Uterus (tissue), 4 donors: ENCODE measurements at places on chromosomes 6 and 20. TPM values are rescaled to one million over a fixed set of nuclear protein-coding genes. Genes with fewer than 3 reads are reported as not detected.

DNA sequence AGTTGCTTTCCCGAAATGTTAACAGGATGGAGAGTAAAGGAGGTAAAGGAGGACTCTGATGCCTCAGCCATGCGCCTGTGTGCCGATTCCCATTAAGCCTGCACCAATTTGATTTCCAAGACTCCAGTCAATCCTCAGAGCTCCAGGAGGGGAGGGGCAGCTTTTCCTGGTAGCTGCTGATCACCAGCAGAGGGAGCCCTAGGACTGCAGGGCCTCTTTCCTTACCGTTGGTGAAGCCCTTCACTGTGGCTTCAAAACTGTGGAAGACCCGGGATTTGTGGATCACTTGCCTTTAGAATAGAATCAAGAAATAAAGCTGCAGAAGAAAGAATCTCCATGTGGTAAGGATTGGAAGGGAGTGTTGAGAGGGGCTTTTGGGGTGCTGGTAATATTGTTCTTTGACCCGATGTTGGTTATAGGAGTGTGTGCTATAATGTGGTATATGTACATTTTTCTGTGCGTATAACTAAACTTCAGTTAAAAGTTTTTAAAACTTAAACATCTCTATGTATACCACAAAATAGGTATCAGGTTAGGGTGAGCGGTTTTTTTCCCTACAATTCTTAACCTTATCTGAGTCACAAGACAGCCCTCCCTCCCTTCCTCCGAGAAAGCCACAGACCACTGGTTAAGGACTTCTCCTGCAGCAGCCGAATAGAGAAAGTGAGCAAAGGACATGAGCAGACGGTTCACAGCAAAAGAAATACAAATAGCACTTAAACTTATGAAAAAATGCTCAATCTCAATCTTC lies 6.9 kb upstream of the OSER1 start:
- peaks cover 3% of the 10 kb centered on the region for H3K4me1 ChIP-seq
- H3K27me3 ChIP-seq = no peaks in the 10 kb centered on the region
- H3K4me3 ChIP-seq = no peak overlapping the region
- peak; percentile 32 for DNase-seq

- no peaks in the 10 kb centered on the region for H3K4me1 ChIP-seq
- H3K36me3 ChIP-seq = no peaks in the 10 kb centered on the region
- H3K4me3 ChIP-seq = no peak overlapping the region
- no peak overlapping the region for H3K27ac ChIP-seq
- DNase-seq = no peak
These were observed 37.0 kb upstream of the MPC1 start for GRCh38 chr6:166419717-166420116.

DNA sequence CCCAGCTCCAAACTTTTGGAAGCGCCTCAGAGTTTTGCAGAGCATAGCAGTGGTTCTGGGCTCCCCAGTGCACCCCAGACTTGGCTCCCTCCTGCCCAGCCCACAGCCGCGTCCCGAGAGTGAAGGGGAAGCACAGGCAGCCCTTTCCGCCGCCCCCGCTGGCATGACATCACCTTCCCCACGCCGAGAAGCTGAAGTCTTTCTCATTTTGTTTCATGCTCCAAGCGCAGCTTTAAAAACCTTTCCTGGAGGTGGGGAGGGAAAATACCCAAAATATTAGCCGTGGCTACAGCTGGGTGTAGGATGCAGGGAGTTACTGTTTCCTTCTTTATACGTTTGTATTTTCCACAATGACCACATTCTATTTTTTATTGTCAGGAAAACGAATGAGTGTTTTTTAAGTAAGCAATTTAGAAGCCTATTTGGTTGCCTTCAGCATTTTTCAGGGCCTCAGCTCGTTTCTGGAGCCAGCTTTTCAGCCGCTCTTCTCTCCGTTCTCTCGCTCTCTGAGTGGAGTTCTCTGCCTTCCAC lies 72.9 kb downstream of the SNX5 start:
- peak overlapping the region; percentile 36 for H3K4me3 ChIP-seq
- H3K27me3 ChIP-seq = no peaks in the 10 kb centered on the region
- peak overlapping the region; percentile 88 for H3K27ac ChIP-seq
- DNase-seq = peak; percentile 81

- no peaks in the 10 kb centered on the region for H3K36me3 ChIP-seq
- DNase-seq = no peak
- H3K27ac ChIP-seq = no peak overlapping the region
- no peak overlapping the region for H3K4me3 ChIP-seq
- no peaks in the 10 kb centered on the region for H3K4me1 ChIP-seq
These were observed 59.6 kb downstream of the DHX35 start for GRCh38 chr20:39021748-39022147.

DNA sequence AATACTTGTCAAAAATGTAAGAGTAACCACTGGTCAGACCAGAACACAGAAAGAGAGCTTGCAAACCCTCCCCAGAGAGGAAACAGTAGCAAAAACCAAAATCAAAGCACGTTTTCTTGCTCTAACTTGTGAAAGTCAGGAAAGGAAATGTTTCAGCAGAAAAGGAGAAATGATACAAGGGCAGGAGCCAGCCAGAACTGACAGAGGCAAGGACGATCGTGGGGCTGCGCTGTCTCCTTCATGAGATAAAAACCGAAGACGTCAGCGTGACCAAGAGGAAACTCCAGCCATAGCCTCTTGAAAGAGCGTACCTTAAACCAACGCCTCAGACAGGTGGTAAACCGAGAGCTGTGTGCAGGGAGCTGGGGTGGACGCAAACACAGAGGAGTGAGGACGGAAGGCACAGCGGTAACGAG lies 27.5 kb downstream of the LAMA5 start:
- H3K36me3 ChIP-seq = no peaks in the 10 kb centered on the region
- no peak overlapping the region for H3K4me3 ChIP-seq
- no peaks in the 10 kb centered on the region for H3K27me3 ChIP-seq
- H3K27ac ChIP-seq = no peak overlapping the region

DNA sequence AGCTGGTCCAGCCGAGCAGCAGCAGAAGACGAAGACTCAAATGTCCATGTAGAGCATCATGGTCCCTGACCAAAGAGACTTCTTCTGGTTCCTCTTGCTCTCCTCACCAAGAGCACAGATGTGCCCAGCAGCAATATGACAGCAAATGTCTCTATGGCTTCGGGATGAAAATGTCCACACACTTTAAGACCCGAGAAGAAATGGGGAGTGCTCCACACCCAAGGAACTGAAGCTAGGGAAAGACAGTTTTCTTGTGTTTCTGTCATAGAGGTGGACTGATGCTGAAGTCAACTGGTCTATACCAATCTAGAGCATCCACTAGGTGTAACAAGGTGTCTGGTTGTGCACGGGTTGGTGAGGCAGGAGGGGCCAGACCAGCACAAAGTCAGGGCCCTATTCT lies 4.5 kb upstream of the CPNE1 start:
- no peaks in the 10 kb centered on the region for H3K27me3 ChIP-seq
- no peak for DNase-seq
- no peak overlapping the region for H3K4me3 ChIP-seq
- H3K36me3 ChIP-seq = no peaks in the 10 kb centered on the region

DNA sequence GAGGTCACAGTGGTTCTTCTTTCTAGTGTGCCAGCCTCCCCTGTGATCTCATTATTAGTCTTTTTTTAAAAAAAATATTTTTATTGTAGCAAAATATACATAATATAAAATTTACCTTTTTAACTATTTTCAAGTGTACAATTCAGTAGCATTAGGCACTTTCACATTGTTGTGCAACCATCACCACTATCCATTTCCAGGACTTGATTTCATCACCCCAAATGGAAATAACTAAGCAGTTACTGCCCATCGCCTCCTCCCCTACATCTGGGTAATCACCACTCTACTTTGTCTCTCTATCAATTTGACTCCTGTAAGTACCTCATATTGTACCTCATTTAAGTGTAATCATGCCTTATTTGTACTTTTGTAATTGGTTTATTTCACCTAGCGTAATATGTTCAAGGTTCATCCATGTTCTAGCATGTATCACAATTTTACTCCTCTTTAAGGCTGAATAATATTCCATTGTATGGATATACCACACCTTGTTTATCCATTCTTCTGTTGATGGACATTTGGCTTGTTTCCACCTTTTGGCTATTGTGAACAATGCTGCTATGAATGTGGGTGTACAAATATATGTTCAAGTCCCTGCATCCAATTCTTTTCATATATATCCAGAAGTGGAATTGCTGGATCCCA lies 68.6 kb upstream of the FYN start:
- H3K27me3 ChIP-seq = no peaks in the 10 kb centered on the region
- no peaks in the 10 kb centered on the region for H3K4me1 ChIP-seq
- H3K36me3 ChIP-seq = no peaks in the 10 kb centered on the region
- DNase-seq = no peak

- H3K4me1 ChIP-seq = no peaks in the 10 kb centered on the region
- no peaks in the 10 kb centered on the region for H3K27me3 ChIP-seq
- H3K36me3 ChIP-seq = no peaks in the 10 kb centered on the region
- H3K4me3 ChIP-seq = peak overlapping the region; percentile 76
- DNase-seq = peak; percentile 66
These were observed 1.8 kb upstream of the SAMD5 start for GRCh38 chr6:147506704-147507114.

DNA sequence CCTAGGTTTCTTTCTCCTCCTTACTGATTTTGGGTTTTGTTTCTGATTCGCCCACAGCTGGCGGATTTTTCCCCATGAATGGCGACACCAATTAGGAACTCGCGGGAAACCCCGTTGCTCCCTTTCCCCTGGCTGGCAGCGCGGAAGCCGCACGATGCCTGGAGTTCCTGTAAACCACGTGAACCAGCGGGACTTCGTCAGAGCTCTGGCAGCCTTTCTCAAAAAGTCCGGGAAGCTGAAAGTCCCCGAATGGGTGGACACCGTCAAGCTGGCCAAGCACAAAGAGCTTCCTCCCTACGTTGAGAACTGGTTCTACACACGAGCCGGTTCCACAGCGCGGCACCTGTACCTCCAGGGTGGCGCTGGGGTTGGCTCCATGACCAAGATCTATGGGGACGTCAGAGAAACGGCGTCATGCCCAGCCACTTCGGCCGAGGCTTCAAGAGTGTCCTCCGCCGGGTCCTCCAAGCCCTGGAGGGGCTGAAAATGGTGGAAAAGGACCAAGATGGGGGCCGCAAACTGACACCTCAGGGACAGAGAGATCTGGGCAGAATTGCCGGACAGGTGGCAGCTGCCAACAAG lies 3.2 kb upstream of the SEC23B start:
- H3K4me3 ChIP-seq = no peak overlapping the region
- H3K36me3 ChIP-seq = no peaks in the 10 kb centered on the region
- peak; percentile 19 for DNase-seq
- H3K4me1 ChIP-seq = no peaks in the 10 kb centered on the region

DNA sequence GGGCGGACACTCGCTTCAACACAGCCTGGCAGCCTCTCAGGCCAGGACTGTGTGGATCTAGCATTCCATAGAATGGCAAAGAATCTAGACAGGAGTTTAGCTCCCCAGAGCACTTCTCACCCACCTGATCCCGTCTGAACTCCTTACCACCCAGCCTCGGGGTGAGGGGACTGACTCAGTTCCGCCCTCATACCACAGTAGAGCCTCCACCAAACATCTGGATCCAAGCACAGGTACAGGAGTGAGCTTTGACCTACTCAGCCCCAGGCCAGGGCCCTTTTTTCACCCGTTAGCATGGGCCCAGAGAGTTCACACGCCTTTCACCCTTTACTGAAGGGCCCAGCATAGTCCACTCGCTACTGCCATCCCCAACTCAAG lies 715 bp downstream of the PSMF1 start:
- no peak for DNase-seq
- H3K27ac ChIP-seq = peak overlapping the region; percentile 65
- no peaks in the 10 kb centered on the region for H3K27me3 ChIP-seq

- no peaks in the 10 kb centered on the region for H3K4me1 ChIP-seq
- peak; percentile 50 for DNase-seq
- peak overlapping the region; percentile 57 for H3K4me3 ChIP-seq
- peak overlapping the region; percentile 81 for H3K27ac ChIP-seq
- no peaks in the 10 kb centered on the region for H3K27me3 ChIP-seq
These were observed 1.0 kb downstream of the AFDN start for GRCh38 chr6:167827583-167828324.

GRCh38 chr6:166836785-166837718 lies 119.3 kb downstream of the RNASET2 start:
- H3K4me1 ChIP-seq = no peaks in the 10 kb centered on the region
- H3K36me3 ChIP-seq = no peaks in the 10 kb centered on the region
- H3K27ac ChIP-seq = no peak overlapping the region

DNA sequence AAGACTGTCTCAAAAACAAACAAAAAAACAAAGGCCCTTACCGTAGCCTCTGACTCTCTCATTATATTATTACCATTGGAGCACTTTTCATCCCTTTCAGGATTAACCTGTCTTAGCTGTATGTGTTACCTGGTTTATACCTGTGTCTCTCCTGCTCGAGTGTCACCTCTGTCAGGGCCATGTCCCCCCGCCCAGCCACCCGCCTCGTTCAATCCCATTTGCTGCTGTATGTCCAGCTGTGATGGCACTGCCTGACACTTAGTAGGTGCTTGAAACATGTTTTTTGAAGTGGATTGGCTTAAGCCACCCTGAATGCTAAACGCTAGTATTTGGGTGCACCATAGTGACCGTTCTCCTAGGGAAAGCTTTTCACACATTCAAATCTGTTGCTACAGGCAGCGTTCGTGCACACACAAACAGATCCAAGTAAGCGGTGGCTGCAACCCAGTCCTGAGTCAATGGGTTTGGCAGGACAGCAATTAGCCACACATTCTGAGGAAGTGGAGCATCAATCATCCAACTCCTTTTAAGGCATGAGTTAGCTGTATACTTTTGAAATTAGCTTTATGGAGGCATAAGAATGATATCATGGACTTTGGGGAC lies 98.9 kb upstream of the ZNF217 start:
- H3K27me3 ChIP-seq = no peaks in the 10 kb centered on the region
- no peak overlapping the region for H3K27ac ChIP-seq

DNA sequence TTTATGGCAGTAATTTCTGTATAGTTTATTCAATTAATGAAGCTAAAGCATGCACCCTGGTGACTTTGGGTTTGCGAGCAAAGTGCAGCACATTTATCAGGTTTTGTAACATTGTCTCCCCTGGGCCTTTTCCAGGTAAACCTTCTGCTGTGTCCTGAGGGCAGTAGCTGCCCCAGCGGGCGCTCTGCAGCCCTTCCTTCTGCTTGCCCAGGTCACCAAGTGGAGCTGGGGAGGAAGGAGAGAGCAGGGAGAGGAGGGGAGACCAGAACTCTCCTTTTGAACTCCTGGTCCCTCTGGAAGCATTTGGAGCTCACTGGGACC lies 145.6 kb downstream of the DLL1 start:
- H3K27me3 ChIP-seq = no peaks in the 10 kb centered on the region
- no peak for DNase-seq
- H3K4me3 ChIP-seq = no peak overlapping the region
- no peak overlapping the region for H3K27ac ChIP-seq
- H3K4me1 ChIP-seq = no peaks in the 10 kb centered on the region

Gene CDH22
- not detected for total RNA-seq

Gene JAG1
- 91.7 TPM for total RNA-seq

Gene C6orf118
- 2.8 TPM for total RNA-seq

Gene AKAP12
- total RNA-seq = 47.6 TPM
